Stimulated activated naive CD8-positive, alpha-beta T cell treated with anti-CD3 and anti-CD28 coated beads, Interleukin-15, amount 100 ng/mL, for 72 hours (primary cell): ENCODE measurements at places on chromosomes 1 and 21.

- DNase-seq = no peak
These were observed 13.7 kb downstream of the KIAA1614 start for GRCh38 chr1:180926164-180926981.

DNA sequence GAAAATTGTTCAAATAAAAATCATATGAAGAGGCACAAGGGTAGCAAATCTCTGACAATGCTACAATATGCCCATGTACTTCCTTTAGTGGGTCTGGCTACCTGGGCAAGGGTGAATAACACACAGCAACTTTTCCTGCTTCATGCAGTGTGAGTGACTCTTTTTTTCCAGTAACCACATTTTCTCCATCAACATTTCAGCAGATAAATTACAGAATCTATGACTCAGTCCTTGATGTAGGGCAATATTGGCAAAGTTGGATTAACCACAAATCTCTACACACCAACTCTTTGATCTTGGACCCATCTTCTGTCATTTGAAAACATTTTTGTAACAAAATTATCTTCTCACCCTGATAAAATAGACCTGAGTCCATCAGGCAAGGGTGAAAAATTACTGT is 31.7 kb downstream of the ERICH3 start:
- no peak for DNase-seq

DNA sequence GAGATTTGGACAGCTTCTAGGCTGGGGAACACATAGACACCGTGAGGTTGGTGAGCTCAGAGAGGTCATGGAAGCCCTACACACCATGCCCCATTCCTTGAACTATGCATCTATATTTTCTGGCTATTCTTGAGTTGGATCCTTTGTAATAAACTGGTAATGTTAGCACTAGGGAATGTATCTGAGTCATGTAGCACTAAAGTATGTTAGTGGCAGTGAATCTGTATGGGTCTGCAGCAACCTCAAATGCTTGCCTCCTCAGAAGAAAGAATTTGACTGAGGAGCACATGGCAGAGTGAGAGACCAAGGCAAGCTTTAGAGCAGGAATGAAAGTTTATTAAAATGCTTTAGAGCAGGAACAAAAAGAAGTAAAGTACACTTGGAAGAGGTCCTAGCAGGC is 43.7 kb upstream of the LRRC7 start:
- no peak for DNase-seq

GRCh38 chr1:39204441-39205081 is at the start of gene MACF1:
MACF1 (plus strand) TSS chr1:39204695; CDS start chr1:39205023, 328 bp downstream.
- DNase-seq = peak; percentile 34

DNA sequence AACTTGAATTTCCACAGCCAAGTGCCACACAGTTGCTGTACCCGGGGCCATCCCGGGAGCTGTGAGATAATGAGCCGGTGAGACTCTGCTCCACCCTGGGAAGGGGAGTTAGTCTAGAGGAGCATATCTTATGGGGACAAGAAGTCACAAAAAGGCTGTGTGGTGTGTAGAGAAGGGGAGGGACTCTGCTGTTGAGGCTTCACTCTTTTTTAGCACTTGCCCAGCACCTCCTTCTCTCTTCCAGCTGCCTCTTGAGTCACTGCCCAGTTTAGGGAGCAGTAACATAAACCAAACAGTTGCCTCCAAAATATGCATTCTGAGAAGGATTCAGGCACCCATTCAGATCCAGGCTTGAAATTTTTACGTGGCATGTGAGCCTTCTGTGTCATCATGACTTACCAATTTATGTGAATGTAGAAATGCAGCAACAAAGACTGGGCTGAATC is 744 bp upstream of the WDR26 start:
- DNase-seq = no peak

DNA sequence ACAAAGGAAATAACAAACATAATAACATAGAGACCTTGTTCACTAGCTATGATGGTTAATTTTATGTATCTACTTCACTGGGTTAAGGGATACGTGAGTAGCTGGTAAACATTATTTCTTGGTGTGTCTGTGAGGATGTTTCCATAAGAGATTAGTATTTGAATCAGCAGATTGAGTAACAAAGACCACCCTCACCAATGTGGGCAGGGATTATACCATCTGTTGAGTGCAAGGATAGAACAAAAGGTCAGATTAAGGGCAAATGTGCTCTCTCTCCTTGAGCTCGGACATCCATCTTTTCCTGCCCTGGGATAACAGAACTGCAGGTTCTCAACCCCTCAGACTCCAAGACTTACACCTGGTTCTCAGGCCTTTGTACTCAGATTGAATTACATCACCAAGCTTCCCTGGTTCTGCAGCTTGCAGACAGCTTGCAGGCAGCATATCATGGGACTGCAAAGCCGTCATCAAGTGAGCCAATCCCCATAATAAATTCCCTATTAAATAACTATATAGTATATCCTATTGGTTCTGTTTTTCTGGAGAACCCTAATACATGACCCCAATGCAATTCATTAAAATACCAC is 9.2 kb downstream of the SPATA6 start:
- DNase-seq = no peak

- DNase-seq = no peak
These were observed 13.5 kb downstream of the SLC9A1 start for GRCh38 chr1:27141266-27142003.

- DNase-seq = no peak
These were observed 6.6 kb upstream of the GNG12 start for GRCh38 chr1:67839826-67840225.
